ENCODE measurements at places on chromosomes 6 and 20.

DNA sequence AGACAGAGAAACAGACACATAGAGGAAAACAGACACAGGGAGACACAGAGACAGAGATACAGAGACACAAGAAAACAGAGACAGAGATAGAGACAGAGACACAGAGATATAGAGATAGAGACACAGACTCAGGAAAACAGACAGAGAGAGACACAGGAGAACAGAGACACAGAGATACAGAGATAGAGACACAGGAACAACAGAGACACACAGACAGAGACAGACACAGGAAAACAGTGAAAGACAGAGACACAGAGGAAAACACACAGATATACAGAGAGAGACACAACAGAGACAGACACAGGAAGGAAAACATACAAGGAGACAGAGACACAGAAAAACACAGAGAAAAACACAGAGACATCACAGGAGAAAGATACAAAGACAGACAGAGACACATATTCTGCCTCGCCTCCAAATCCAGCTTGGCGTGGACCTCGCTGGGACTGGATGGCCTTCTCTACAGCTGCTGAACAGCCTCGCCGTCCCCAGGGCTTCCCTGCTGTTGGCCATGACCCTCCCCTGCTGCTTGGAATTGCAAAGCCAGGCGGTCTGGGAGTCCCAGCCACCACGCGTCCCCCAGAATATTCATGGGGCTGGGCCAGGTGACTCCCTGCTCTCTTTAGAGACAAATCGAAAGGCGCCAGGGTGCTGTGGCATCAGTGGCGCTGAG lies 36.8 kb downstream of the NTSR1 start:
- no peak for DNase-seq

- DNase-seq = no peak
Observed at GRCh38 chr6:136059308-136059707, 190.8 kb downstream of the MTFR2 start.

- DNase-seq = no peak
Observed at GRCh38 chr6:30724906-30725667, 4.9 kb downstream of the TUBB start.

DNA sequence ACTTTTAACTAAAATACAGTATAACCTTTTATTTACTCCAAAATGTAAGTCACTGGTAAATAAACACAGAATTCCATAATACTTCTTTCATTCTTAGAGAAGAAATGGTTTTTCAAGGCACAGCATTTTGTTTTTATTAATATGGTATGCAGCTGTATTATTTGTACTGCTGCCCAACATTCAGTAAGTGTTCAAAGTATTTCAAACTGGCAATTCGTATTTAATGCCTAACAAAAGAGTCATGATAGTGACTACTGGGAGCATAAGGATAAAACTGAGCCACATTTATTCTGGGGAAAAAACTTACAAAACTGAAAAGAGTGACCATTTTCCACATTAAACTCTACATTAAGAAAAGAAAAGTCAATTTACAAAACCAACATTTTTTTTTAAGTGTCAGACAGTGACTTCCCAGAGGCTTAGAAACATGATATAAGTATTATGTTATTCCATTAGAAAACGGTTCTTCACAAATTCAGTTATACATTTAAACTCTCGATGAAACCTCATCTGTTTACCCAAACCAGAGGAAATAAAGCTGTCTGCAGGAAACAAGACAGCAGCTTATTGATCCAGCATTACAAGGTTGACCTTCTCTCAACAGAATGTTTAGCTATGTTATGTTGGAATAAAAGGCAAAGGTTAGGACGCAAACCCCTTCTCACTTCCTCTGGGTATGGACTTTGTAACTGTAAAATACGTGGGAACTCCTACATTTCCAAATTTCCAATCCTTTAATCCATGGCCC lies 24.3 kb downstream of the EPB41L2 start:
- no peak for DNase-seq

DNA sequence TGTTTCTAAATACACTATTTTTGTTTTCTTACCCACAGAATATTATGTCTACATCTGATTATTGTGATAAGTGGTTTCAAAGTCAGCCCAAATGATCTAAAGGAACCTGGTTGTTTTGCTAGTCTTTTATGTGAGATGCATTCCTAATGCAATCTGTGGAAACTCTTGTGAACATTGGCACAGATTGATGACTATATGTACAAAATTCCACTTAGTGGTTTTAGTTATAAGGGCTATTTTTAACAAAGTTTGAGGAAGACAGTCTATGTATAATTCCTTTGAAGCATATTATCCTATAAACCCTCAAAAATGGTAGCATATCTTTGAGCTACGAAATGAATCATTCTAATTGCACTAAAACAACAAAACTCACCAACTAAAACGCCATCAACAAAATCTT lies 140.9 kb downstream of the GRIK2 start:
- DNase-seq = no peak

- no peak for DNase-seq
Observed at GRCh38 chr20:1943275-1944002, 48.2 kb downstream of the SIRPA start.
